ENCODE measurements at places on chromosomes 4 and X.

- DNase-seq: no peak
Observed at GRCh38 chr4:160835789-160836188, 1328.0 kb downstream of the FSTL5 start.

GRCh38 chrX:24097741-24098260 is 43.0 kb downstream of the EIF2S3 start:
- DNase-seq: no peak

- DNase-seq: no peak
Observed at GRCh38 chrX:119266364-119266995, 30.4 kb downstream of the PGRMC1 start.

GRCh38 chr4:74531963-74532794 is 87.2 kb downstream of the AREG start:
- DNase-seq: no peak

- no peak for DNase-seq
Observed at GRCh38 chr4:35802644-35803043, 441.7 kb downstream of the ARAP2 start.

DNA sequence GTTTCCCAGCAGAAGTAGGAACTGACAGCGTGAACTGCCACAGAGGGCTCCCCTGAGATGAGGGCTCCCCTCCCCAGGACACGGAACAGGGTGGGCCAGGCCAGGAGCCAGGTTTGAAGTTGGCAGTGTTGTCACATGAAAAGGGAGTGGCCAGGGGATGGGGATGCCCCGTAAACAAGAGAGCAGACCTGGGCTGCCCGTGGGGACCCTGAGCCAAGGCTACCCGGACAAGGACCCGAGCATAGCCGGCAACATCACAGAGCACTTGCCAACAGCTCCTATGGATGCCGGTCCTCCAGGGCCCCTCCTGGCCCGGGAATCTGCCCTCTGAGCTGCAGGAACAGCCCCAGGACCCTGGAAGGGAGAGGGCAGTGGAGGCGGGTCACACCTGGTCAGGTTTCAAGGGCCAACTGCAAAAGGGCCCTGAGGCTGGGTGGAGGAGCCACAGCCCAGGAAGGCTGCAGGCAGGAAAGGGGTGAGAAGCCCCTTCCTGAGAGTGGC is 102.1 kb downstream of the CPZ start:
- no peak for DNase-seq

Measured in activated CD4-positive, CD25-positive, alpha-beta regulatory T cell treated with anti-CD3 and anti-CD28 coated beads, Interleukin-2, amount 50 U/mL, for 16 hours (primary cell).